ENCODE measurements at places on chromosomes 6 and 20.

- DNase-seq: no peak
These were observed 12.5 kb downstream of the NELFCD start for GRCh38 chr20:58993332-58994248.

- no peak for DNase-seq
These were observed 50.4 kb downstream of the CPXM1 start for GRCh38 chr20:2749951-2750490.

GRCh38 chr20:3470627-3471396 lies at the start of gene ATRN:
TSS of gene ATRN (plus strand) at chr20:3471018. CDS start at chr20:3471108, 90 bp downstream.
- DNase-seq: peak; percentile 88

DNA sequence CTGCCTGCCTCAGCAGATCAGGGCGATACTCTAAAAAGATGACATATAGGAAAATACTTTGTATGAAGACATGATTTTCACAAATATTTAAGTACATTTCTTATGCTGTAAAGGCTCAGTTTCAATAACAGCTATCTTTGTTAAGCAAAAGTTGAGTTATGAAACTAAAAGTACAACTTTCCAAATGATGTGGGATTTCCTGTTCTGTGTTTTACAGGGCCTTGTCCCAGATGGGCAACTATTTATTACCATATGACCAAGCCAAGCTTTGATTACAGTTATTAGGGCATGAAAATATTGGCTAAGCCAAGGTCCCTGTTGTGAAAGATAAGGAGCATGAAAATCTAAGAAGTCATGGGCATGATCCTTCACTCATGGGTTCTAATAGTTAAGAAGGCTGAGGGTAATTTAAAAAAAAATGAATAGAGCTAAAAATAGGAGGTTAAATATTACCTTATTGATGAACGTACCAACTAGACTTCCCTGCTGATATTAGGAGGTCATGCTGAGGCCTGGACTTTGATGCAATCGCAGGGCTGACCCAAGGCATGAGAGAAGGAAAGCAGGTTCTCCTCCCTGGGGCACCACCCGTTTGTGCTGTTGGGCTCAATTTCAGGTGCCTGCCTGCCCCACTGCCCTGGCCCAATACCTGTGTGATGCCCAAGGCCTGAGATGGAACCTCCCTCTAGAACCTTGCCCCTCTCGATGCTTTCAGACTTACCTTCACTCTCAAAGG lies 294.4 kb upstream of the PRDM1 start:
- no peak for DNase-seq

DNA sequence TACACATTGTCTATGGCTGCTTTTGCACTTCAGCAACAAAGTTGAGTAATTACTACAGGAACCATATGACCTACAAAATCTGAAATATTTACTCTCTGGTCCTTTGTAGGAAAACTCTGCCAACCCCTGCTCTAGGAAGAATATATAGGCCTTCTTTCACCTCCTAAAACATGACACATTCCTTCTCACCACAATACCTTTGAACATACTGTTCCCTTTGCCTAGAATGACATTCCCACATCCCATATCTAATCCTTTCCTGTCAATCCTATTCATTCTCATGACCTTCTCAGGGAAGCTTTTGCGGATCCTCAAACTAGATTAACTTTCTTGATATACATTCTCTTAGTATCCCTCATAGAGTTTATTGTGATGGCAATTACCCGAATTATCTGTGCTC lies 18.0 kb upstream of the NCOA6 start:
- DNase-seq: no peak

- DNase-seq: no peak
These were observed 398.8 kb downstream of the RNF144B start for GRCh38 chr6:18785810-18786490.

- no peak for DNase-seq
These were observed 48.6 kb downstream of the CDKAL1 start for GRCh38 chr6:20582586-20583443.

DNA sequence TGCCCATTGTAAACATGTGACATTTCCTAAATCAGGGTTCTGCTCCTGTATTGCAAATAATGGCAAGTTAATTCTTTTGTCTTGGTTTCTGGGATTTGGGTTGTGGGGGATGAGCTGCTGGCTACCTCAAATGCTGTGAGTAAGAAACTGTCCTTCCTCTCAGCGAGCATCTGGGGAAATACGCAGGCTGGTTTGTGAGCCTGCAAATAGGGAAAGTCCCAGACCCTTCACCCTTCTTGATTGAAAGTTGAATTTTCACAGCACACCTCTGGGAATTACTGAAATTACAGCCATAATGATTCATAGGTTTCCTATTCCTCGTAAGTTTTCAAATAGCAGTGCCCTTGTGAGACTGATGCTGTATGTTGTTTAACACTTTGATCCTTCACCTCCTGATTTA lies 138.1 kb downstream of the TBXT start:
- no peak for DNase-seq

GRCh38 chr6:66675906-66676305 lies 968.9 kb upstream of the EYS start:
- DNase-seq: no peak

GRCh38 chr6:2132416-2132815 lies 113.0 kb downstream of the GMDS start:
- no peak for DNase-seq

DNA sequence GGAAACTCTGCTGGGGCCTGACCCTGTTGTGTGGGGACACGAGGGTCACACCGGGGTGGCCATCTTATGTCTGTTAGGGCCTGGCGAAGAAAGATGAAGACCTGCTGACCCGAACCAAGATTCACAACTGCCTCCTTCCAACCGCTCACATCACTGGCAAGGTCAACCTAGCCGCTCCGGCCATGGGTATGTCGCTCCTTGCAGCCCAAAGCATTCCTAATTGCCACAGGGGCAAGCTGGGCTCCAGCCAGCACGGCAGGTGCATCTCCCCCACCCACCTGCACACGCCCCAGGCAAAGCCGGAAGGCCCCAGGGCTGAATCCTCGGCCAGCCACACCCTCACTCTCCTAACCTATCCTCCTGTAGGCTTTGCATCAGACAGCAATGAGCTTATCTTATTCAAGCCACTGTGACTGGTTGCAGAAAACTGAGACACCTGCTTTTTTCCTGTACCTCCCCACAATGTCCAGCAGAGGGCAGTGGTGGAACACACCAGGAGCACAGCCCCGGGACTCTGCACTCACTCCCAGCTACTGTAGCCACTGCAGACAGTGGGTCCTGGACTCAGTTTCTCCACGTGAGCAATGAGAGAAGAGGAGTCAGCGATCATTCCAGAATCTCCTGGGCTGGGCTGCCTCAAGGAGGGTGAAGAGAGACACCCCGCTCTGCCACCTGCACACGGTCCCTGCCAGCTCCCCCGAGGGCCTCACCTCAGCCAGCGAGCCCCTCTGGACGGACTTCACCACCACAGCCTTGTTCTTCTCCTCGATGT lies 170.2 kb downstream of the PREX1 start:
- DNase-seq: peak; percentile 76

- DNase-seq: no peak
These were observed 33.0 kb upstream of the NR2E1 start for GRCh38 chr6:108132863-108133262.

DNA sequence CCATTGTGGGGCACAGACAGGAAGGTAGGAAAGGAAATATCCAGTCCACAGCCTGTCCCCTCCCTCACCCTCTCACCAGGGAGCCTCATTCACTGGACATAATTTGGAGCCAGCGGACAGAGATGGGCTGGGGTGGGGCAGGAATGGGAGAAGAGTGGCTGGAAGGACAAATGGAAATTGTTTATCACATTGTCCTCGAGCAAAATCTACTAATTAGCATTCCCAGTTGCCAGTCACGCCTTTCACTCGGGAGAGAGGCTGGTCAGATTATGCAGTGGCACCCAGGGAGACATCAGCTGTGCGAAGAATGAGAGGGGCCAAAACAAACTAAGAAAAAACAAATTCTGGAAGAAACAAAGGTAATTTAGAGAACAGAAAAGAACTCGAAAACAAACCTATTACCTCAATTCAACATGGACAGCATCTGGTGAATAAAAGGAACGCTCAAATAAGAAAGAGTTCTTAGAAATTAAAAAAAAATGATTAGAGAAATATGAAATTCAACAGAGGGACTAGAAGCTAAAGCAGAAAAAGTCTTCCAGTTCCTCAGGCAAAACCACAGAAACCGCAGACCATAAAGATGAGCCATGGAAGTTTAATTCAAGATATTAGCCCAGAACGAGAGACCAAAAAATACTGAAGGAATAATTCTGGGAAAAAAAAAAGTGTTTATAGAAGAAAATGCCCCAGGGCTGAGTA lies 108.5 kb upstream of the RALGAPA2 start:
- no peak for DNase-seq

GRCh38 chr6:34059136-34059731 lies 86.7 kb downstream of the GRM4 start:
- no peak for DNase-seq

Data from CD4-positive, alpha-beta T cell treated with Interleukin-21 for 1 hour (primary cell).